HFFc6 (cell line): ENCODE measurements at places on chromosomes 3 and 15. TPM values are rescaled to one million over a fixed set of nuclear protein-coding genes. Genes with fewer than 3 reads are reported as not detected.

DNA sequence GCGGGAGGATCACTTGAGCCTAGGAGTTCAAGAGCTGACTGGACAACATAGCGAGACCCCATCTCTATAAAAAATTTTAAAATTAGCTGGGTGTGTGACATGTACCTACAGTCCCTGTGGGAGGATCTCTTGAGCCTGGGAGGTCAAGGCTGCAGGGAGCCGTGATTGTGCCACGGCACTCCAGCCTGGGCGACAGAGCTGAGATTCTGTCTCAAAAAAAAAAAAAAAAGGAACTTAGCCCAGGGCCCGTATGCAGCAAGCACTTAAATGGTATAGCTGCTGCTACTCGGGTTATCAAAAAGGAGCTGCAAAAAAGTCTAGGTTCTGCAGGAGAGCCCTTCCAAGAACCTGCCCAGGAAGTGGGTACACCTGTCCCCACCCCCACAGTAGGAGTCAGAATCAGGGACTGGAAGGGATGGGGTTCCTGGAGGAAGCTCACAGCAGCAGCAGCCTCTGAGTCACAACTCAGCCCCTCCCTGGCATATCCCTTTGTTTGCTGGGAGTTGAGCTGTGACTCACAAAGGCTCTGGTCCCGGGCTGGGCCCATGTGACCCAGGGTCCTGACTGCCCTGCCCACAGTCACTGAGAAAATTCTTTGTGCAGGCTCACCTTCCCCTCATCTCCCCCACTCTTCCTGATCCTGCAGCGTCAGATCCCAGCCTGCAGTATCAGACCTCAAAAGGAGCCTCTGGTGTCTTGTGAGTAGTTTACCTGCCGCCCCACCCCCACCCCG is at the start of gene SPATA12:
TSS of gene SPATA12 (plus strand) at position 576 of the 733 bp plus-strand sequence. CDS start 13,031 bp downstream, outside the sequence.
- H3K27me3 ChIP-seq, result peaks cover 8% of the 10 kb centered on the region
- H3K4me1 ChIP-seq, result peaks cover 9% of the 10 kb centered on the region
- no peak within 1 kb of the TSS for H3K4me3 ChIP-seq
- peak within 1 kb of the TSS; percentile 46; the same call in 1 of the 2 replicates for H3K27ac ChIP-seq

FANCD2 gene
- total RNA-seq, result 9.2 to 18.3 TPM (median 16.0 TPM) in 3 replicates

DNA sequence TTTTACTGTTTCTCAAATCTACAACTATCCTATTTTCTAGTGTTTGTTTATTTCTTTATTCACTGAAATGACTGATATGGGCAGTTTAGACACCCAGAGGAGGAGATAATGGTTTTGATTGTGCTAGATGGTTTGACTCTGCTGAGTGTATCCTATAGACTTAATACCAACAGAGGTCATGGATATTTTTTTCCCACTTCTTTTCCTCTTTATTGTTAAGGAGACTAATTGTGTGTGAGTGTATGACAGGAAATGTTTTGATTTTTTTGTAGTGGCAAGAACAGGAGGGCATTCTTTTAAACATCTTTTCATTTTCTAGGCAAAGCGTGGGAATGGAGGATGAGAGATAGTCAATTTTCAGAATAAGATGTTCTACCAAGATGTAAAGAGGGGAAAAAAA is 223.5 kb downstream of the CHST2 start:
- no peak for DNase-seq
- H3K27me3 ChIP-seq, result peaks cover 5% of the 10 kb centered on the region; the same call in 1 of the 2 replicates

STAB1 gene
- total RNA-seq, result not detected in 3 replicates

GRCh38 chr15:74460298-74460697 is 662 bp downstream of the UBL7 start:
- DNase-seq, result no peak
- peaks cover 16% of the 10 kb centered on the region for H3K36me3 ChIP-seq
- H3K4me1 ChIP-seq, result peaks cover 51% of the 10 kb centered on the region
- H3K27me3 ChIP-seq, result no peaks in the 10 kb centered on the region; the same call in 1 of the 2 replicates
- peak overlapping the region; percentile 91 for H3K4me3 ChIP-seq

DNA sequence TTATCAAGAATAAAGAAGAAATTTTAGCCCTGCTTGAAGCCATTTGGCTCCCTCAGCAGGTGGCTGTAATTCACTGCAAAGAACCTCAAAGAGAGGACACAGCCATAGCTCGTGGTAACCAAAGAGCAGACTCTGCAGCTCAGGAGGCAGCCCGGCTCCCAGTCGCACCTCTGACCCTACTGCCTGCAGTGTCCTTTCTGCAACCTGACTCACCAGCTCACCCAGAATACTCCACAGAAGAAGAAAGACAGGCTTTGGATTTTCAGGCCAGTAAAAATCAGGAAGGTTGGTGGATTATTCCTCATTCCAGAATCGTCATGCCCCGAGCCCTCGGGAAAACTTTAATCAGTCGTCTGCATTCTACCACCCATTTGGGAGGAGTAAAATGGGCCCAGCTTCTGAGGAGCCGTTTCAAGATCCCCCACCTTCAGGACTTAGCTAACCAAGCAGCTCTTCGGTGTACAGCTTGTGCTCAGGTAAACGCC is 38.6 kb downstream of the ZBTB11 start:
- no peak for DNase-seq
- no peak overlapping the region for H3K27ac ChIP-seq
- no peak overlapping the region for H3K4me3 ChIP-seq
- H3K4me1 ChIP-seq, result peaks cover 5% of the 10 kb centered on the region
- no peaks in the 10 kb centered on the region for H3K36me3 ChIP-seq

LTF gene
- total RNA-seq, result 0.40 and 0.44 TPM in 2 replicates

DNA sequence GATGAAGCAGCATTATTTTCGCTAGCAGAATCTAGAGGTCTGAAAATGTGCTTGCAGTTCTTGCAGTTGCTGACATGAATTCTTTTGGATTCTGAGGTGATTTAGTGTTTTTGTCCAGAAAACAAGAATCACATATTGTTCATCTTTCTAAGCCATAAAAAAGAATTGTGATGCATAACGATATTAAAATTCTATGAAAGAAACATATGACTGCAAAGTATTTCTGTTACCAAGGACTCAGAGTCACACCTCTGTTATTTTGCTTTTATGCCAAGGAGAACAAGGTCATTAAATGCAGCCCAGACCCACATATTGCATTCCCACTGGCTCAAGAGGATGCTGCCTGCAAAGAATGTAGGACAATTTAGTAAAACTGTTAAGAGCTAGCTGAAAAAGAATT is 299.8 kb upstream of the GPR149 start:
- no peak overlapping the region for H3K4me3 ChIP-seq
- H3K4me1 ChIP-seq, result no peaks in the 10 kb centered on the region
- DNase-seq, result no peak
- no peaks in the 10 kb centered on the region for H3K36me3 ChIP-seq

- H3K4me3 ChIP-seq, result no peak overlapping the region
- no peaks in the 10 kb centered on the region for H3K36me3 ChIP-seq
- no peak overlapping the region for H3K27ac ChIP-seq
- peaks cover 25% of the 10 kb centered on the region for H3K27me3 ChIP-seq
Measured at GRCh38 chr15:57422113-57422754, 45.9 kb downstream of the CGNL1 start.

DNA sequence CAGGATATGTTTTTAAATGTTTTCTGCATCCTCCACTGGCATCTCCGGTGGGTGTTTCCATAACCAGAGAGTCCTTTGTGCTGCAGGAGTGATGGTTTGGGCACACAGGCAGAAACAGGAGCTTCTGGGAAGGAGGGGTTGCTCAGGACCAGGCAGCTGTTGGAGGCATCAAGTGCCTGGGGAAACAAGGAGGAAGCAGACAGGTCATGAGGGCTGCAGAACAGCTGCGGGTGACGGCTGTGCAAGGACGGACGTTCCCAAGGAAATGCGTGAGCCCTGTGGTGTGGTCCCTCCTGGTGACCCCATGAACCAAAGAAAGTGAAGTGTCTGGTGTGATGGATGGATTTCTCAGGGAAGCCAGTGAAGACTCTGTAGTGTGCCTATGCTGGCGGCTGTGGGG is 61.2 kb upstream of the TNFAIP8L3 start:
- H3K36me3 ChIP-seq, result peaks cover 6% of the 10 kb centered on the region; the same call in 1 of the 2 replicates
- no peaks in the 10 kb centered on the region; the same call in 1 of the 2 replicates for H3K4me1 ChIP-seq
- no peak overlapping the region for H3K4me3 ChIP-seq
- DNase-seq, result no peak
- peaks cover 33% of the 10 kb centered on the region for H3K27me3 ChIP-seq
